ENCODE measurements at places on chromosomes 3 and 15.
A peak's percentile ranks its signal among the peaks of the same experiment; 100 is the strongest.

DNA sequence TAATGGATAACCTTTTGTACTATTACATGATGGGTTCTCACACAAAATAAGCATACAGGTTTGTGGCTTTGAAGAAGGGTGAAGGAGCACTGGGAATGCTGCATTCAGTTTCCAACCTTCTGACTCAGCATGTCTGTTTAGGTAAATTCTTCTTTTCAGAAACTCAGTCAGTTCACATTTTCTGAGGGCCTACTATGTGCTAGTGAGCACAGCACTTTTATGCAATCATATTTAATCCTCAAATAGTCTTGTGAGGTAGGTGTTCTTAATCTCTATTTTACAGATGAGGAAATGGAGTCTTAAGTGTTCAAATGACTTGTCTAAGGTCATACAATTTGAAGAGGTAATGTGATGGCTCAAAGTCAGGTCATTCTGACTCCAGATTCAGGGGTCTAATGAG lies 41.2 kb downstream of the ISL2 start:
- no peak for DNase-seq

DNA sequence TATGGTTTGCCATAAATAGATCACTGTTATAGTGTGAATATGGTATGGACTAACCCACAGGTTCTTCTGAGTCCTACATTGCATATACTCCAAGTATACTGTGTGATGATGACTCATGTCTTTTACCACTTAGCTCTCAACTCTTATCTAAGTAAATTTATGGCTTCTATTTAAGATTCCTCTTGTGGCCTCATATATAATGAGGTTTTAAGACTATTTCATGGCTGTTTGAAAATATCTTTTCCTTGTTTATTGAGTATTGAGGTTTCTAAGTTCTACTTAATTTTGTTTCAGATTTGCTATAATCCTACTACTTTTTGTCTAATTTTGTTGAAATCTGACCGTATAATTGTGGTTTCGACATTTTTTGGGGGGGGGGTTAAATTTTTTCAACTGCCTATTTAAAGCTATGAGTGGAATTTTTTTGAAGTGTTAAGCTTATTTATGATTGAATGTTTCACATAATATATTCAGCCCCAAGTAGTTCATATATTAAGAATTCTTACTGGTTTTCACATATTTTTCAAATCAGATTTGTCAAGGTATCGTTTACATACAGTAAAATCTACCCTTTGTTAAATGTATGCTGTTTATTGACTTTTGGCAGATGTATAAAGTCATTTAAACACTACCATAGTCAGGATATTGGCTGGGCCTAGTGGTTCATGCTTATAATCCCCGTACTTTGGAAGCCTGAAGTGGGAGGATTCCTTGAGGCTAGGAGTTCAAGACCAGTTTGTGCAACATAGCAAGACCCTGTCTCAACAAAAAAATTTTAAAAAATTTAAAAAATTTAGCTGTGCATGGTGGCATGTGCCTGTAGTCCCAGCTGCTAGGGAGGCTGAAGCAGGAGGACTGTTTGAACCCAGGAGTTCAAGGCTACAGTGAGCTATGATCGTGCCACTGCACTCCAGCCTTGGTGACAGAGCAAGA lies 11.7 kb downstream of the SLC25A36 start:
- no peak for DNase-seq

DNA sequence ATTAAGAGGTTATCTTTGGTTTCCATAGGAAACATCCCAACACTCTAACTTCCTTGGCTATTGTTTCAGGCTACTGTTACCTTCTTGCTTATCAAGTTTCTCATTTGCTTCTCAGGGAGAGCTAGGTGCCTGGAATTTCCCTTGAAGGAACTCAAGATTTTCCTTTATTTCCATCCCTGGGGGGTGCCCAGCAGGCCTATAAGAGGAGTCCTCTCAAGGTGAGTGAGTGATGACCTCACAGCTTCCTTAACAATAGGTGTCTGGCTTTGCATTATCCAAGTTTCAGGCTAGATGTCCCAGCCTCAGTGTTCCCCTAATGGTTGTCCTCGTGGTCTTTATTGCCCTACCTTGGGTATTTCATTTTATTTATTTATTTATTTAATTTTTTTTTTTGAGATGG lies 12.1 kb upstream of the CTSH start:
- DNase-seq = no peak

DNA sequence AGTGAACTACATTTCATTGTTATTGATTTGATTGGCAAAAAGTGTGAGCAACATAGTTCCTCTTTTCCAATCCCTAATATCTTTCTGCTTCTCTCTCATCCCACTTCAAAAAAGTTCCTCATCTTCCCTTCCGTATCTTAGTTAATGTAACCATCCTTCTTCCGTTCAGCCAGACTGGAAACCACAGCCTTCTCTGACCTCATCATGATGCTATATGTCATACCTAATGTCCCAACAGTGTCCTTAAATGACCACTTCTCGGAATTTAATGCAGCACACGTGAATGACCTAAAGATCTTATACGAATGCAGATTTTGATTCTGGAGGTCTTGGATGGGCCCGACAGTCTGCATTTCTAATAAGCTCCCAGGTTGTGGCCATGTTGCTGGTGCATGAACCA lies 320.3 kb upstream of the SATB1 start:
- no peak for DNase-seq

- no peak for DNase-seq
These were observed 192.3 kb upstream of the C2CD4B start for GRCh38 chr15:62357431-62357830.

- DNase-seq = peak; percentile 78
These were observed 485.5 kb upstream of the THBS1 start for GRCh38 chr15:39095218-39095879.

GRCh38 chr3:162200836-162201235 lies 704.2 kb downstream of the OTOL1 start:
- DNase-seq = no peak

DNA sequence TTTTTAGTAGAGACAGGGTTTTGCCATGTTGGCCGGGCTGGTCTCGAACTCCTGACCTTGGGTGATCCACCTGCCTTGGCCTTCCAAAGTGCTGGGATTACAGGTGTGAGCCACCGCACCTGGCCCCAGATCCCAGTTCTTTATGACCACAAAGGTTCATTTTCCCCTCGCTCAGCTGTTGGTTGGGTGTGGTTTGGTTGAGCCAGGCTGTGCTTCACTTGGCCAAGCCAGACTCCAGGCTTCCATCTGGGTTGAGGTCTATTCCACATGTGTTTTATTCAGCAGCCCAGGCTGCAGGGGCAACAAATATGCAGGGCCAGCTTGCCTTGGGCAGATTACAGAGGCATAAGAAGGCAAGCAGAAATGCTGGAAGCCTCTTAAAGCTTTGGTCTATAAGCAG lies 13.7 kb downstream of the CGNL1 start:
- no peak for DNase-seq

Data from islet precursor cell (in vitro differentiated cells).